ENCODE measurements at places on chromosomes 3 and 15.

GRCh38 chr3:186492385-186492984 lies 51.7 kb downstream of the CRYGS start:
- DNase-seq = no peak

GRCh38 chr3:31562525-31562924 lies 29.8 kb downstream of the STT3B start:
- no peak for DNase-seq

GRCh38 chr3:160886421-160886820 lies 130.4 kb downstream of the PPM1L start:
- no peak for DNase-seq

DNA sequence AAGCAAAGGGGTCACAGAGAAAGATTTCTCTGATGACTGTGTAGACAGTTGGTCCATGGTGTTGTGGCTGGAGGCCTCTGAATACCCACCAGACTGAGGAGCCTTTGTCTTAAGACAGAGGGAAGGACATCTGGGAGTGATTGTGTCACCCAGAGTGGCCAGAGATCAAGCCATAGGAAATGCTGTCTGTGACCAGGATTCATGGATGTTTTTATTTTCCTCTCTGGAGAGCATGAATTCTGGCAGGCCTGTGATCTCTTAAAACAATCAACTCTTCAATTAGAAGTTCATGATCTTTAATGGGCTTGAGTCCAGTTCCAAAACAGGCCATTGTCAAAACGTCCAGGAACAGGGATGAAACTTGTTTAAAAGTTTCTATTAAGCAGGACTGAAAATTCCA lies 198.9 kb upstream of the CTDSPL start:
- DNase-seq = no peak

- DNase-seq = no peak
These were observed 62.1 kb downstream of the HOMER2 start for GRCh38 chr15:82890338-82890994.

DNA sequence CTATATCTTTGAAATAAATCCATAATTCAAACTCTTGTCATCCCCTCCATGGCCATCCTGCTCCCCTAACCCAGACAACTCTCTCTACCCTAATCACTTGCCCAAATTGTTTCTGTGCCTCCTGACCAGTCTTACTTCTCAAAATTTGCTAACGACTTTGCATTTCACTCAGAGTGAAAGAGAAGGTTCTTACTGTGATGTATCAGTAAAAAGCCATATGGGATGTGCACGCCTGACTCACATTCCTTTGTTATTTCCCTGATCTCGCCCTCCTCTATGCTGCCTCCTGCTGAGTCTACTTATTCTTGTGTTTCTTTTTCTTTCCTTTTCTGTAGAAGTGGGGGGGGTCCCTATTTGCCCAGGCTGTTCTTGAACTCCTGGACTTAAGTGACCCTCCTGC lies 487.2 kb upstream of the FRG2C start:
- DNase-seq = no peak

DNA sequence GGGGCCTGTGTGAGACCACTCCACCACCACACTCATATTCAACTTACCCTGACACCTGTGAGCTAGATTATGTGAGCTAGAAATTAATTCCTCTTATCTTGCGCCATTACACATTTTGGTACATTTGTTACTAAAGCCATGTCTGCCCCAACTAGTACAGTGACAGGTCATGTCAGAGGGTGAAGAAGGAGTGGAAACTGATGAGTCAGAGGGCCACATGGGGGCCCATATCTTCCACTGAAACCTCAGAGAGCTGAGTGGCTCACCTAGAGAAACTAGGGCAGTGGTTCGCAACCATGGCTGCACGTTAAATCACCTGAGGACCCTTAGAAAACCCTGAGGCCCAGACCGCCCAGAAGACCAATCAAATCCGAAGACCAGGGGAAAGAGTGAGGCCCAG lies 15.7 kb upstream of the MEF2A start:
- peak; percentile 56 for DNase-seq

DNA sequence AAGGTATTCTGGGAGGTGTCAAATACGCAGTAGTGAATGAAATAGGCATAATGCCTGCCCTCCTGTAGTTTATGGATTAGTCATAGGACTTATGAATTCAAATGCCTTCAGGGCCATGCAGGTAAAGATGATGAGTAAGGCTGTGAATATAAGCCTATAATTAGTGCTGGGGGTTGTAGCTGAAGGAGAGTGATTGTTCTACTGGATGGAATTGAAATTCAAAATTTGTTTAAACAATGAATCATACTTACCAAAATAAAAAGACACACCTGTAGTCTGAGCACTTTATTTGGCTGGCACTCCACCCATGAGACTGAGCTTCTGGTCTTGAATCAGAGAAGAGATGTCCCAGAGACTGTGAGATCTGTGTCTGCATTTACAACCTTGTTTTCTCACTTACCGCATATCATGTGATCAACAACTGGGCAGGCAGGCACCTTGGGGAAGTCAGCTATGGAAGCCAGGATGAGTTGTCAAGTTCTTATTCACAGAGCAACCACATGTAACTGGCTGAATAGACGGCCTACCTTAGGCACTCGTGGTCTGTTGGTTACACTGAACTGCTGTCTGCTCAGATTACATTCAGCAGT lies 291.8 kb downstream of the NAALADL2 start:
- no peak for DNase-seq

- DNase-seq = no peak
These were observed 101.6 kb downstream of the ZIC4 start for GRCh38 chr3:147304756-147305155.

DNA sequence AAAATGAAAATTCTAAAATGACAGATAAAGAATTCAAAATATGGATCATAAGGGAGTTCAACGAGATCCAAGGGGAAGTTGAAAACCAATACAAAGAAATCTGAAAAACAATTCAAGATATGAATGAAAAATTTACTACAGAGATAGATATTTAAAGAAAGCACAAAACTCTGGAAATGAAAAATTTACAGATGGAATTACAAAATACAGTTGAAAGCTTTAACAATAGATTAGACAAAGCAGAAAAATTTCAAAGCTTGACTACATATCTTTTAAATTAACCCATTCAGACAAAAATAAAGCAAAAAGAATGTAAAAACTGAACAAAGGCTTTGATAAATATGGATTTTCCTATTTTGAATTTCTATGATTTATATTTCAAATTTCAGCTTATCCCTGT lies 211.1 kb downstream of the SLC9A9 start:
- DNase-seq = no peak

DNA sequence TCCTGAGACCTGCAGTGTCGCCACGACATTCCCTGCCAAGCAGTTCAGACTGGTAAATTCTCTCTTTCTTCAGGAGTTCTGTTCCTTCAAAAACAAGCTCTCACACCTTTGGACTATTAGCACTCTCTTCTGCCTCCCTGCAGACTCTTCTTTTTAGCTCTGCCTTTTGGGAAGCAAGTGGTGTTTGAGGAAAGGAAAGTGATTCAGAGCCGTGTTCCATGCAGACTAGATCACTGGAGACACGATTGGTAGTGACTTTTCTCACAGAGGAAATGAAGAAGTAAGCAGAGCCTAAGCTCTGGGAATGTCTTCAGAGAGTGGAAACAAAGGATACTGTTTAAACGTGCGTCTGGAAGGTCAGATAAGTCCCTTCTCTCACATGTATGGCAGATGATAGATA lies 270.6 kb upstream of the TPRG1 start:
- no peak for DNase-seq

- DNase-seq = no peak
These were observed 11.1 kb downstream of the TMEM62 start for GRCh38 chr15:43144512-43144911.

- no peak for DNase-seq
These were observed 165.0 kb downstream of the NTRK3 start for GRCh38 chr15:88091444-88092016.

DNA sequence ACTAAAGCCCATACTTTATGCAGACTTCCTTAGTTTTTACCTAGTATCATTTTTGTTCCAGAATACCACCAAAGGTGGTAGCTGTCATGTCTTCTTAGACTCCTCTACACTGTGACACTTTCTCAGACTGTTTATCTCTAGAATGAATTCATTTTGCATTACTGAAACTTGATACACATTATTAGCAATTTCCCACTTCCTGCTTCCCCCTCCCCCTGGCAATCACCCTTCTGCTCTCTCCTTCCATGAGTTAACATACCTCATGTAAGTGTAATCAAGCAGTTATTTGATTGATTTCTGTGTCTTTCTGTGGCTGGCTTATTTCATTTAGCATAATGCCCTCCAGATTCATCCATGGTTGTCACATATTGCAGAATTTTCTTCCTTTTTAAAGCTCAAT lies 204.9 kb downstream of the STAG1 start:
- no peak for DNase-seq

DNA sequence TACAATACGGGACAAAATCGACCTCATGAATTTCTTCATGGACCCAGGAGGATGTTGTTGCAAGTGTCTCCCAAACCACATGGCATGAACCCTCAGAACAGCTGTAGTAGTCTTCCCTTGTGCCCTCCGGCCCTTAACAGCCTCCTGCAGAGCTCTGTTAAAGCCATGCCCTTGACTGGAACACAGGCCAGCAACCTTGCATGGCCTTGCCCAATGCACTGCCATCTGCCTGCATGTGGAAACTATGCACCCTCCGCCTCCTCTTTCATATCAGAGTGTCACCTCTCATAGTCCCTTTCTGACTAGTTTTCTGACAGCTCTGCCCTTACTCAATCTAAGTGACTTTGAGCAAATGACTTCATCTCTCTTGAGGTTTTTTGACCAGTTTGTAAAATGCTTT lies 39.4 kb upstream of the TRIM71 start:
- peak; percentile 29 for DNase-seq

- DNase-seq = no peak
These were observed 46.8 kb downstream of the PXYLP1 start for GRCh38 chr3:141278196-141279076.

DNA sequence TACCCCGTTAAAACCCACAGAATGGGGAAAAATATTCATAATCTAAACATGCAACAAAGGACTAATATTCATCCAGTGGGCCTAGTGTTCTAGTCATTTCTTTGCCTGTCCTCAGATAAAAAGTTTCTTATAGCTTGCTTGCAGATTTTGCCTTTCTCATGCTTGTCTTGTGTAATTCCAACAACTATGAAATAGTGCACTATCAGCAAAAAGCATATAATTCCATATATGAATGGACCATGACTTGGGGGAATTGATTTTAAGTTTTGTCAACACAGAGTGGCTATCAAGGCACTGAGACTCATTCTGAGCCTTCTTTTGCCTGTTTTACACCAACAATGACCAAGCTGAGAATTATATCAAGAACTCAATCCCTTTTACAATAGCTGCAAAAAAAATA lies 278.6 kb upstream of the GPR149 start:
- no peak for DNase-seq

- no peak for DNase-seq
These were observed 35.5 kb downstream of the ARRDC4 start for GRCh38 chr15:97995881-97996603.

DNA sequence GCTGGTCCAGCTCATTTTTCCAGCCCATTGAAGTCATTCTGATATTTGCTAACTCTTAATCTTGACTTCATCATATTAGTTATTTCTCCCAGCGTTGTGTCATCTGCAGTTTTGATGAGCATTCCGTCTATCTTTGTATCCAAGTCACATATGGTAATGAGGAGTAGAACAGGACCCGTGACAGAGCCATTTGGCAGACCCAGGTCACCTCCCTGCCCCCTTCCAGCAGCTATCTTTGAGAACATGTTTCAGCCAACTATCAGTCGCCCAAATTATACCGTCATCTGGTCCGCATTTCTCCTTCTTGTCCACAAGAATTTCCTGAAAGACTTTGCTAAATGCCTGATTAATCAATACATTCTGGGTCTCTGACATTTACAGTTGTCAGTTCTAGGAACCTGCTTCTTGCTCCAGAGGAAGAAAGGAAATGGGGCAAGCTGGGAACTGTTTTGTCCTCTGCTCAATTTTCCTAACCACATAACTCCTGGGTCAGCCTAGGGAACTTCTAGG lies 347.1 kb upstream of the NR2E3 start:
- DNase-seq = no peak

GRCh38 chr3:111903067-111903511 lies 44.0 kb downstream of the PHLDB2 start:
- peak; percentile 8 for DNase-seq

DNA sequence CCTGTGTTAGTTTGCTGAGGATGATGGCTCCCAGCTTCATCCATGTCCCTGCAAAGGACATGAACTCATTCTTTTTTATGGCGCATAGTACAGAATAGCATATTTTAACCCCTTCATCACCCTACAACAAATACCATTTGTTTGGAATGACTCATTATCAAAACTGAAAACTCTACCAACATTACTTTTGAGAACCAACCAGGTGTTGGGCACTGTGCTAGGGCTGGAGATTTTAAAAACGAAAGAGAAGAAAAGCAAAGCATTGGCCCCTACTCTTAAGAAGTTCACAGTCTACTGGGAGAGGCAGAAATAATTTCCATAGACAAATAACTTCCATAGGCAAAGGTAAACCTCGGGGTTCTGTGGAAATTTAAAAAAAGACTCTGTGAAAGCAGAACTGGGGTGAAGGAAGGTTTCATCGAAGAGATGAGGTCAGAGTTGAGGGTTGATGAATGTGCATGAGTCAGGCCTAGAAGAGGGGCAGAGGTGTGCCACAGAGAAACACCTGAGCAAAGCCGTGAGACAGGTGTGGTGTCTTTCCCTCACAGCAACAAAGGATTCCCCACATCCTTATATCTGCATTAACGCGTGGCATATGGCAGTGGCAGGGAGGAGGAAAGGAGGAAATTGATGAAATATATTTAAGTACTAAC lies 51.0 kb downstream of the MCF2L2 start:
- peak; percentile 47 for DNase-seq

- DNase-seq = peak; percentile 69
These were observed 12.9 kb downstream of the B3GNT5 start for GRCh38 chr3:183265834-183266417.

- DNase-seq = peak; percentile 47
These were observed 298 bp downstream of the BCL2L10 start for GRCh38 chr15:52112203-52112750.

DNA sequence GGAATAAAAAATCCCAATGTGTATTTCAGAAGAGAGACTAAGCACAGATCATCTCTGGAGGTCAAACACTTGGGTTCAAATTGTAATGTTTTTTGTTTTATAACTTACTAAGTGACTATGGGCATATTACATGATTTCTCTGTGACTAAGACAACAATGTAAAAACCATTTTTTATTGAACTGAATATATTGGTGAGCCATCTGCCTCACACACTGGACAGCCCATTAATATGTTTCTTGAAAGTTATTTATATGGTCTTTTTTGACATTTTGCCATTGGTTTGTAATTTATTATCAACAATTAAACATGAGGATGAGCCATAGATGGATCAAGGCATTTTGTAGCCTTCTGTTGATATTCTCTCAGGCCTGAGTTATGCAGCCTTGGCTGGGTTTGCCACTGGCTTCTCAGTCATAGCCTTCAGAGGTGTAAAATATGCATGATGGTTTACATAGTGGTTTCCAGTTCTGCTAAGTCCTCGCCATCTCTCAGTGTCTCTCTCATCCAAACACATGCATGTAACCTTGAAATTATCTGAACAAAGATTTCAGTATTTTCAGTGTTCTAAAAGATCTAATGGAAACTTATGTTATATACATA lies 997.2 kb downstream of the DIPK2A start:
- no peak for DNase-seq

GRCh38 chr3:28125342-28125741 lies 116.1 kb upstream of the CMC1 start:
- no peak for DNase-seq

- DNase-seq = peak; percentile 46
These were observed 7.9 kb downstream of the FSIP1 start for GRCh38 chr15:39774688-39775267.

All from activated T-cell treated with anti-CD3 and anti-CD28 coated beads, Interleukin-2, amount 50 U/mL, for 72 hours (primary cell).